NCI-H1092 treated with DMSO at 0.1 percent for 48 hours (cell line): ENCODE measurements at places on chromosomes 1 and 21.

DNA sequence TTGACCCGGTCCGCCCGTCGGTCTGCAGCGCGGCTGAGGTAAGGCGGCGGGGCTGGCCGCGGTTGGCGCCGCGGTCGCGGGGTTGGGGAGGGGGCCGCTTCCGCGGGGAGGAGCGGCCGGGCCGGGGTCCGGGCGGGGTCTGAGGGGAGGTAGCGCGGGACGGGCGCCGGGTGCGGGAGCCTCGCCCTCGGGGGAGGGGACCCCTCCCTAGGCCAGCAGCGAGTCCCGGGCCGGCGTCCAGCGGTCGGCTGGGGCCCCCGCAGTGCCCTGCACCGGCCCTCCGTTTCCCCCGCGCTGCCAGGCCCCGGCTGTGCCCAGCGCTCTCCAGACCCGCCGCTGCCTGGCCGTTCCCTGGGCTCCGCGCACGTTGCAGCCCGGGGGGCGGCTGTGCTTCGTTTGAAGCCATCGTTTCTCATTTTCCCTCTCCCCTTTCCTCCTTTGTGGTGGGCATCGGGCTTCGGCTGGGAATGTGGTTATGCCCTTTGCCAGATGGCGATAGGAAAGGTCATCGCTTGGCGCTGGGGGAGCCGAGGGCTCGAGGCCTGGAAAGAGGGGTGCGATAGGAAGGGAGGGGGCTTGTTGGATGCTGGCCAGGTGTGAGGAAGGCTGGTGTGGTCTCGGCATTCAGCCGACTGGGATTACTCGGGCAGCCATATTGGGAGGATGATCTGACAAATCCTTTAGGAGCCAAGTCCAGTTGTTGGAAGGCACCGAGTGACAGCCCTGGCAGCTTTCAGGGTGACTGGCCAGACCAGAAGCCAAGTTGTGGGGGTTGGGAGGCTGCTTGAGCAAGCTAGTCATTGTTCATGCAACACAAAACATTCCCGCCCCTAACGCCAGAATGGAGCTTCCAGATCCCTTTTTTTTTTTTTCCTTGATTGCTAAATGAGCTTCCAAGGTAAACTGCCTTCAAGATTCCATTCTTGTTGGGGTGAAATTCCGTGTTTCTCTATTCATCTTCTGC is 753 bp downstream of the KIF1B start:
- peak; percentile 76 for DNase-seq

GRCh38 chr21:34280959-34281358 is 82.8 kb upstream of the KCNE2 start:
- DNase-seq, result no peak

- DNase-seq, result no peak
Measured at GRCh38 chr21:25560891-25561290, 46.4 kb downstream of the MRPL39 start.

- DNase-seq, result no peak
Measured at GRCh38 chr1:194318790-194319280, 1132.4 kb upstream of the B3GALT2 start.

DNA sequence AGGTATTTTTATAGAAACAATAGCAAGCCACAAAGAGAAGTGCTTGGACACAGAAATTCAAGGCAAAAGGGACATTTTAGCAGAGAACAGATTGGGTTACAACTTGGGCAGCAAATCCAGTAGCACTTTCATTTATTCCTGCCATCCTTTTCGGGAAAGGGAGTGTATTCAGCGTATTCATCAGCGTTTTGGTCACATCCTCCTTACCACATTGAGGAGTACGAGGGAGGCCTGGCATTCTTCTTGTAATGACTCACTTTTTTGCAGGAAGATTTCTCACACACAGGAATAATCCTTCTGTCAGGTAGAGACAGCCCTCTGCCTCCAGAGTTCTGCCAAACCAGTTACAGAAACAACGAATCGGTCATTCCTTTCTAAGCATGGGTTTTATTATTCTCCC is 18.1 kb upstream of the FAM78B start:
- no peak for DNase-seq

GRCh38 chr1:30779294-30780071 is 21.9 kb upstream of the LAPTM5 start:
- peak; percentile 80 for DNase-seq

- DNase-seq, result no peak
Measured at GRCh38 chr1:108611984-108612383, 48.9 kb downstream of the HENMT1 start.

- no peak for DNase-seq
Measured at GRCh38 chr1:165949335-165950130, 122.1 kb downstream of the UCK2 start.

GRCh38 chr1:2617971-2618470 is 14.8 kb downstream of the MMEL1 start:
- DNase-seq, result no peak

- DNase-seq, result peak; percentile 43
Measured at GRCh38 chr1:109133815-109134214, 19.9 kb downstream of the ELAPOR1 start.

DNA sequence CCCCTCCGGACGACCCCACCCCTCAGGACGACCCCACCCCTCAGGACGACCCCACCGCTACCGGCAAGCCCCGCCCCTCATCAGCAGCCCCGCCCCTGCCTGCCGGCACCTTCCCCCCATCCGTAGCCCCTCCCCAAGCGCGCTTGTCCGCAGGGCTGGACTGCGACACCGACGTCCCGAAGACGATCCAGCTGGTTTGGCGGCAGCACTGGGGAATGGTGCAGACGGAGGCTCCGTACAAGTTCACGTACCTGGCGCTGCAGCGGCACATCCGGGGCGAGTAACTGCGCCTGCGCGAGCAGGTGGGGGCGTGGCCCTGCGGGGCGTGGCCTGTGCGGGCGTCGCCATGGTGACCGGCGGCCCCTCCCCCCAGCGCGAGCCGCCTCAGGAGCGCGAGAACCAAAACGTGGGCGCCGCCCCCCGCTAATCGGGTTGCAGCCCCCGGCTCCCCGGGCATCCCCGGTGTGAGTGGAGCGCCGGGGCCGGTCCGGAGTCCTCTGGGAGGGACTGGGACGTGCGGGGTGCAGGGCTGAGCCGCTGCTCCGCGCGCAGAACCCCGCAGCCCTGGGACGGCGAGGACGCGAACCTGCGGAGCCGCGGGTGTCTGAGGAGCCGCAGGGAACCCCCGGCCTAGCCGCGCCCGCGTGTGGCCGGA is 4.9 kb downstream of the RNF223 start:
- no peak for DNase-seq

- no peak for DNase-seq
Measured at GRCh38 chr1:216325946-216326345, 97.3 kb downstream of the USH2A start.

DNA sequence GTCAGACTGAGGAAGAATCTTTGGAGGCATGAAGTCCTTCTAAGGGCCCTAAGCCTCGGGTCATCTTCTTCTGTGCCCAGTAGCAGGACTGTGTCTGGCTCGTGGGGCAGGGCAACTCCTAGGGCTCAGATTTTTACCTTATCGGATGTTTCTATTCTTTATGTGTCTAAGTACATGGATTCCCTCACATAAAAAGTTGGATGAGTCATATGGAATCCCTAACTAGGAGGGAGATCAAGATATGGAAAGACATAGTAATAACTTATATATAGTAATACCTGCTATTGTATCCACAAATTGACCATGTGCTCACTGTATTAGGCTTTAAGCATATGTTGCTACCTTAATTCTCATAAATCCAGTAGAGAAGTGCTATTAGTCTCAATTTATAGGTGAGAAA is 364.5 kb upstream of the CAMK1G start:
- no peak for DNase-seq

GRCh38 chr1:96632045-96632664 is 89.4 kb upstream of the PTBP2 start:
- DNase-seq, result no peak

- no peak for DNase-seq
Measured at GRCh38 chr1:238060061-238060460, 169.3 kb upstream of the ZP4 start.
